ENCODE measurements at places on chromosomes 2 and 18.

DNA sequence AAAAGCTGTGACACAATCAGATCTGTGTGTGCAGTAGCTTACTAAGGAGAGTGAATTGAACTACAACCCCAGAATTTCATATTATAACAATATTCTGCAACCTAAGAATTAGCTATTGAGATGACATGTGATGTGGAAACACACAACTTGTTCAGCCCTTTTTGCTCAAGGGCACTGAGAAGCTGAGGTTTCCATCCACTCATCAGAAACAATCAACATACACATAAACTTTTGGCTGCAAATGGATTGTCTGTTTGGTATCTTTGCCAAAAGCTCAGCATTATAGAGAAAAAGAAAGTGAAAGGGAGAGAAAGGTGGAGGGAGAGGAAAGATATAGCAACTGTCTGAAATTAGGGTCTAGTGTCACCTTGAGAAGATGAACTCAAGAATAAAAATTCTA lies 117.2 kb upstream of the KLF7 start:
- no peak for DNase-seq

DNA sequence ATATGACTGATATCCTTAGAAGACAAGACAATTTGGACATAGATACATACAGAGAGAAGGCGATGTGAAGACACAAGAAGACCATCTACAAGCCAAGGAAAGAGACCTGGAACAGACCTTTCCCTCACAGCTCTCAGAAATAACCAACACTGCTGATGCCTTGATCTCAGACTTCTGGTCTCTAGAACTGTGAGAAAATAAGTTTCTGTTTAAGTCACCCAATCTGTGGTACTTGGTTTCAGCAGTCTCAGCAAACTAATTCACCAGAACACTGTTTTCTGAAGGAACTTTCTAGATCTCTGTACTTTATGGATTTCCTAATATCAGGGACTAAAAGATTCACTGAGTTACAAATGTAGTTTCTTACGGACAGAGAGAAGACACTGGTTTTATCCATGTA lies 58.8 kb downstream of the NAB1 start:
- no peak for DNase-seq

- no peak for DNase-seq
Measured at GRCh38 chr2:16462958-16463357, 202.7 kb downstream of the CYRIA start.

- DNase-seq, result no peak
Measured at GRCh38 chr18:45133276-45133675, 452.6 kb downstream of the SETBP1 start.

DNA sequence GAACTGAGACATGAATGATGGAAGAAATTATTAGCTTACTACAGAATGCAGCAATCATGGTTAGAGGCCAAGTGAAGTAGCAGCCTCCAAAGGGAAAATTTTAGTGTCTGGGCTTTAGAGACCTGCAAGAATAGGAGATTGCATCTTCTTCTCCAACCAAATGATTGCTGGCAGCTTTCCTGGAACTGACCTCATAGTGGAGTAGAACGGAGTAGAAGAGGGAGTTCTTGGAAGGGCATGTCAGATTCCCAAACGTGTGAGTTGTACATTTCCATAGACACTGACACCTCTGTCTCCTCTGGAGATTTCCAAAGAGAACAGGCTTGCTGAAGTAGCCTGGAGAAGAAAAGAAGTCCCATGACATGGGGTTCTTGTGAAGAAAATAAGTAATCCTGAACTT lies 169.8 kb upstream of the ERBB4 start:
- DNase-seq, result no peak

- no peak for DNase-seq
Measured at GRCh38 chr18:27619090-27619772, 434.1 kb upstream of the CHST9 start.

GRCh38 chr2:171136024-171136423 lies 24.7 kb downstream of the TLK1 start:
- DNase-seq, result peak; percentile 25

DNA sequence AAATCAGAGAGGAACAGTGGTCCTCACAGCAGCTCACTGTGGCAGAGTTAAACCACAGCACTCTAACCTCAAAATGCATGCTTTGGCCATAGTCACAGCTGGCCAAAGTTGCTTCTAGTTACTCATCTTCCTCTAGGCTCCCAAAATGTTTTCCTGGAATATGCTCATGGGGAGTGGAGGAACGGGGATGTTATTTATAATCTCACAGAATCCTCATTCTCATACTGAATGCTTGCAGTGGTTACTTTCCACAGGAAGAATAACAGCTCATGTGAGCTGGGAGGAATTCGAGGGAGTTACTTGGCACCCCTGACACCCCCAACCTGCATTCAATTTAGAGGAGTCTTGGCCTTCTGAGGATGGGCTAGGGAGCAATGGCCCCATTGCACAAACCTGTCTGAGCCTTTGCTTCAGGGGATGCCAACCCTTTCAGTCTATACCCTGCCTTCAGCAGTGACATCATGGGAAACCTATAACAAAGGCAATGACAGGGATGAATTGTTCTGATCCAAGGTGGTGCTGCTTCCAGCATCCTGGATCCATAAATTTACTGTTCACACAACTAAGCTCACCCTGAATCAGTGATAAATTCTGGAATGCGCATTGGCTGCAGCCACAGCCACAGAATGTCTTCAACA lies 22.4 kb upstream of the CCBE1 start:
- no peak for DNase-seq

GRCh38 chr2:127690696-127691095 lies 10.6 kb upstream of the SFT2D3 start:
- DNase-seq, result no peak

DNA sequence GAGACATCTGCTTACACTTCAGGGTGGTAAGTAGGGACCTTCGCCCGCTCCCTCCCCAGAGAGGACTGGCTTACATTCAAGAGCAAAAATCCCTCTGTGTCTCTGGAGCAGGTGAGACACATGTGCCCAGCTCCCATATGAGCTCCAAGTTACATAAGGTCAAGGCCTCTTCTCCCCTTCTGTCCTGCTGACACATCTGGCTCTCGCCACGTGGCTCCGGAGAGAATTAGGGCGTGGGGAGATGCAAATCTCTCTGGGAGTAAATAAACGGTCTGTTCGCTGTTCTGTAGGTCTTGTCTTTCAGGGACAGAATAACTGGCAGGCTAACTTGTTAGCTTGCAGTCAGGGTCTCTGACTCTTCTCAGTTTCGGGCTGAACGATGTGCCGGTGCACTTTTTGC lies 16.2 kb downstream of the MRO start:
- no peak for DNase-seq

- no peak for DNase-seq
Measured at GRCh38 chr2:189222468-189223105, 43.0 kb upstream of the COL5A2 start.

DNA sequence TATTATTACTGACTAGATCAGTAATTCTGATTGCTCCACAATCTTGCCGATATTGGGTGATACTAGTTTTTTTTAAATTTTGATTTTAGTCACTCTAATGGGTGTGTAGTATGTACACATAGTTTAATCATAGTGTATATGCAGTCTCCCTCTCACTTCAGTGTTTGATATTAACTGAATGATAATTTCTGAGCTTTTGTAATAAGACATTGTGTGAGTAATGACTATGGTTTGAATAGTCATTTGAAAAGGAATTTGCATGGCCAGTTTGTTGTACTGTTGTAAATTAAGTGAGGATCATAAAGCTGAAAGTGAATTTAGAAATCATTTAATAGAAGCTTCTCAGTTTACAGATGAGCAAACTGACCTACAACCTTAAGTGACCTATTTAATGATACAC lies 33.4 kb downstream of the USP14 start:
- no peak for DNase-seq

GRCh38 chr2:25894135-25894830 lies 16.0 kb upstream of the ASXL2 start:
- DNase-seq, result no peak

DNA sequence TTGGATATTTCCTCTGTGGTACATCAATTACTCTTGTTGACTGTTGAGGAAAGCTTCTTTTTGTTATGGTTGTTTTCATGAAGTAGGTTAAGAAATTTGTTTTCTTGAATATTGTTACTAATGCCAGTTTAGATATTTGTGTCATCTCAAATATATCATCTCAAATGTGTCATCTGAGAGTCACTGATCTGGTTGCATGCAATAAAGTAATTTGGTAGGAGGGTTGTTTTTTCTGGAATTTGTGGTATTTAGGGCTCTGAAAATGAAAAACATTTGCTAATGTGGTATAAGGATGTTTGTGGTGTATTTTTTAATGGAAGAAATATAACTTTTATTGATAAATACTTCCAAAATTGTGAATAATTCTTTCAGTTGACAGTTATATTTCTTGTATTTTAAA lies 117.7 kb downstream of the GREB1L start:
- no peak for DNase-seq

GRCh38 chr2:152594792-152595191 lies 122.5 kb downstream of the PRPF40A start:
- no peak for DNase-seq

DNA sequence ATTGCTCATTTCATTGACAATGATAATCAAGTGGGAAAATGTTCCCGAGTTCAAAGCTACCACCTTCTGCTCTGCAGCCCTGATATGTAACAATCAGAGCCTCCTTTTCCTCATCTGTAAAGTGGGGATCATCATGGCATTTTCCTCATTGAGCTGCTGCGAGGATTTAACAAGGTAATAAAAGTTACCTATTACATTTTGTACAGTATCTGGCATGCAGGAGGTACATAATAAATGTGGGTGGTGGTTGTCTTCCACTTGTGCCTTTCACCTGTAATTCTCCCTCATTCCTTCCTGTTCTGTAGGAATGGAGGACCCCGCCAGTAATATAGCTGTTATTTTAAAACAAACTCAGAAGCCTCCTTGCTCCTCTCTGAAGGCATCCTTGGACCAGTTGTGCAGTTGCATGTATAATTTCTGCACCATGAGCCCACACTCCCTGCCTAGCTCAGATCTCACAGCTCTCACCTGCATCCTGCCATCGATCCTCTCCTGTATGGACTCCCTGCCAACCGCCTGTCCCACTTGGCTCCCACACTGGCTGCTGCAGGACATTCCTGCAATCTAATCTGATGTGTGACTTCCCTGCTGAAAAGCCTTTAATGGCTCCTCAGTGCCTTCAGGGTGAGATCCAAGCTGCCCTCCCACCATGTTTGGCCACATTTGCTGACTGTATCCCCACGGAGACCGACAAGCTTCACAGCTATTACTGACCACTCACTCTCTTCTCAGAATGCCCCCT lies 350.4 kb downstream of the EN1 start:
- DNase-seq, result no peak

DNA sequence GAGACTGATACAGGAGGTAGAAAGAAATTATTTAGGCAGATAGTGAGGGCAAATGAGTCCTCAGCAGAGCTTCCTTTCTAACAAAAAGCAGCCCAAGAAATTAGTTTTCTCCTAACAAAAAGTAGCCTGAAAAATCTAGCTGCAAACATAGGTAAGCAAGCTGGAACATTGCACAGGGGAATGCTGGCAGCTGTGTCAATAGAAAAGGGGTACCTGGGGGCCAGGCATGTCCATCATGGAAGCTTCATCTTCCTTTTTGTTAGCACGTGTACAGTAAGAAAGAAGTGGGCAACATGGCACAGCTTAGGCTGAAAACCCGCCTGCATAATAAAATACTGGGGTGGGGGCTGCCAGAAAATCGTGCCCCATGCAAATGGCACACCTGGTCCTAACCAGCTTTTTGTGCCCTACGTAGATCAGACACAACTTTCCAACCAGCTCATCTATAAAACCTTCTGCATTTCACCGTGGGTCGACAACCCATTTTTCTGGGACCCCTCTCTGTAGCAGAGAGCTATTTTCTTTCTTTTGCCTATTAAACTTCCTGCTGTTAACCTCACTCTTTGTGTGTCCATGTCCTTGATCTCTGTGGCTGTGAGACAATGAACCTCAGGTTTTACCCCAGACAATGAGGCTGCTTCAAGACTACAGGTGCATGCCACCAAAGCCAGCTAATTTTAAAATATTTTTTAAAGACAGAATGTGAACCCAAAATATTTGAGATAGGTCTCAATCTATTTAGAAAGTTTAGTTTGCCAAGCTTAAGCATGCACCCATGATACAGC lies 6.6 kb upstream of the MTHFD2 start:
- DNase-seq, result no peak

- DNase-seq, result peak; percentile 86
Measured at GRCh38 chr2:156334496-156335478, 2.3 kb upstream of the NR4A2 start.

- no peak for DNase-seq
Measured at GRCh38 chr2:119859528-119859927, 99.8 kb downstream of the PTPN4 start.

- DNase-seq, result no peak
Measured at GRCh38 chr2:192123847-192124246, 70.9 kb downstream of the TMEFF2 start.

DNA sequence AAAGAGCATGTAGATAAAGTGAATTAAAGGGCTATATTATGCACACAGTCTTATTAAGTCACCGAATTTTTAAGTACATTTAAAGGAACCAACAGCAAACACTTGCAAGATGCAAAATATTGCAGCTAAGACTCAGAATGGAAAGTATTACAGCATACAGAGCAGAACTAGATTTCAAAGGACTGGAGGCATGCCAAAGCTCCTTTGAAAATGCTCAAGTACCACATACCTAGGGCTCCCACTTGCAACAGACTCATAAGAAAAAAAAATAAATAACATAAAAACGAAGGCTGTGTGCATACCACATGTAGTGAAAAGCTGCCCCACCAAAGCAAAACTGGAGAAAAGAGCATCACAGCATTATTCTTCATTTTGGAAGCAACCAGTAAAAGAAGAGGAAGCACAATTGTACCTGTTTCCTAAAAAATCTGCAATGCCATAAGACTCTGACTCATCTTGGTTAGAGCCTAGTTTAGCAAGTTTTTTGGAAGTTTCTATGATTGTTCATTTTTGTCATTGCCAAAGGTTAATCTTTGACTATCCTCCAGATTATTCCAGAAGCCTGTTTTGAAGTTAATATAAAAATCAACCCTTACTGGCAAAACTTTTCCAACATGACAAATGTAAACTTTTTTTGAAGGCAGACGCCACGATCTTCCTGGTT lies 306.0 kb upstream of the COL3A1 start:
- no peak for DNase-seq

All from activated naive CD4-positive, alpha-beta T cell treated with Interleukin-2 at 50 U/mL for 16 hours (primary cell).